Adrenal gland (tissue), 19 donors: ENCODE measurements at places on chromosomes 4 and X.

DNA sequence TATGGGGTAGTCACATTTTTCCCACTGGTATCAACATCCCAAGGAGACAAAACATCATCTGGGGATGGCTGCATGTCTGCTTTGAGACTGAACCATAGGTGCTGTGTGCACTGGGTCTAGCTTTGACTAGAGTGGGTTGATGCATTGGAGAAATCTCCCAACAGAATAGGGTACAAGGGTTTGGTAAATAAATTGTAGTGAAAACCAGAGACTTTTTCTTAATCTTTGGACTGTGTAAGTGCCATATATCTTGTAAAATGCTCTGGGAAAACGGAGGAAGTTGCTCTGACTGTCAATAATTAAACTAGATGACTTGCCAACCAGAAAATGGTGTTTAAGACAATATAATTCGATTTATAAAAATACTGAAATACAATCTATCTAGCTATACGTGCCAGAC lies 1064.0 kb upstream of the SLIT2 start:
- DNase-seq, result no peak

DNA sequence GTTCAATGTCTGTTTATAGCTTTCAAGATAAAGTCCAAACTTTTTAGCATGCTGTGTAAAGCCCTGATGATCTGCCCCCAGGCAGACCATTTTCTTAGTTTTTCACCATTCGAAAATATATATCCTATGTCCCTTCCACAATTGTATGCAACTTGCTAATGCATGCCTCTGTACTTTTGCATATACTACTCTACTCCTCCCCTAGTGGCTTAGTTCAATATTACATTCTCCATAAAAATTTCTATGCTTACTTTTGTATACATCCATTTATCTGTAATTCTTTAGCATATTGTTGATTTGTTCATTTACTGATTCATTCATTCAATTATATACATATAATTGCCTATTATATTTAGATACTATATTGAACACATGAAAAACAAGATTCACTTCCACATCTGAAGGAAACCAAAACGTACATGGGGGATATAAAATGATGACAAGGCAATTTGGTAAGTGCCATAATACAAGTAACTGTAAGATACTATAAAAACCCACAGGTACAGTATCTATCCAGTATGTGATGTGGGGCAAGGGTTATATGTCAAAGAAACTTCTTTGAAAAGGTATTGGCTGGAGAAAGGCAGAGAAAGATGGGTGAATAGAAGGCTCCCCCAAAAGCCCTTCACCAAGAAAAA lies 902.5 kb downstream of the FAM133A start:
- no peak for DNase-seq

GRCh38 chrX:68757331-68757730 lies 71.5 kb upstream of the EFNB1 start:
- DNase-seq, result no peak

DNA sequence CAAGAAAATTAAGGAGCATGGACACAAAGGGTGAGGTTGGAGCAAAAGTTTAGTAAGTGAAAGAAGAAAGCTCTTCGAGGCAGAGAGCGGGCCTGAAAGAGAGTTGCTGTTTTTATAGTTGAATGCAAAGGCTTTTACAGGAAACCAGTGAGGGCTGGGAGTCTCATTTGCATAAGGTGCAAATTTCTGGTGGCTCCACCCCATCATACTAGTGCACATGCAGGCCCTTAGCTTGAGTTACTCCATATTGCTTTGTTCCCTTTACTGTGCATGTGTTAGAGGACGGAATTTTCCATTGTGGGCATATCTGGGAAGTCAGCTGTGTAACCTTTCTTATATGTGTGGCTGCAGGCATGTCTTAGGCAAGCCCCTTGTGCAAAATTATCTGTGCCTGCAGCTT lies 48.0 kb downstream of the CPE start:
- no peak for DNase-seq

DNA sequence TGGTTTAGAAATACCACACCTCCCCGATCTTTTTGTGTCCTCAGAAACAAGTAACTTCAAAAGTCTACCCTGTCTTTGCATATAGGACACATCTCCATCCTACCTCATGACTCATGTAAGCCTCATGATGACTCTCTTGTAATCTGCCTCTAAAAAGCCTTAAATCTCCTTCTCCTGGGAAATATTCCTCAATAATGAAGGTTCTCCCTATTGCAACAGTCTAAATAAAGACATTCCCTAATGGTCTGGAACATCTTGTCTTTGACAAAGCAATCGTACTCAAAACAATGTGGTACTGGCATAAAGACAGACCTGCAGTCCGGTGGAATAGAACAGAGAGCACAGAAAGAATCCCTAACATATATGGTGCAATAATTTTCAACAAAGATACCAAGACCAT lies 257.7 kb downstream of the OPHN1 start:
- DNase-seq, result no peak
